NCI-H187 treated with DMSO at 0.1 percent for 48 hours (cell line): ENCODE measurements at places on chromosomes 7 and 10.

- DNase-seq = no peak
Observed at GRCh38 chr7:143882020-143882603, 19.9 kb downstream of the TCAF1 start.

GRCh38 chr10:3671386-3671955, 113.5 kb downstream of the KLF6 start:
- DNase-seq = no peak

DNA sequence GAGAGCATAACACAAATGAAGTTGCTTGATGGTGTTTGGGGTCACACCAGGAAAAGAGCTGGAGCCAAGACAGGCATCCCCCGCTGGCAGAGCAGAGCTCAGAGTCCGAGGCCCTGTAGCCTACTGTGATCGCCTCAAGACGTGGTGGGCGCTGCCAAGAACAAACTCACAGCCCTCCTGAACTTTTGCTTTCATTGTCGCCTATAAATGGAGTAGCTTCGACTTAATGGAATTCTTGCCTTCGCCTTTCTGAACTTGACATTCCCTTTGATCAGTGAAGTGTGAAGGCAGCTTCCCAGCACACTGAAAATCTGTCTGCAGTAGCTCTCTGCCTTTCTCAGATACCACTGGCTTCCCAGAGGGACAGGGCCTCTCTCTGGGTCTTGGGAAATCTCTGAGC, 21.3 kb downstream of the CPXM2 start:
- DNase-seq = no peak

GRCh38 chr10:110357252-110357780, 52.6 kb upstream of the SMNDC1 start:
- DNase-seq = no peak

- no peak for DNase-seq
Observed at GRCh38 chr7:99955247-99955646, 20.6 kb downstream of the AZGP1 start.

DNA sequence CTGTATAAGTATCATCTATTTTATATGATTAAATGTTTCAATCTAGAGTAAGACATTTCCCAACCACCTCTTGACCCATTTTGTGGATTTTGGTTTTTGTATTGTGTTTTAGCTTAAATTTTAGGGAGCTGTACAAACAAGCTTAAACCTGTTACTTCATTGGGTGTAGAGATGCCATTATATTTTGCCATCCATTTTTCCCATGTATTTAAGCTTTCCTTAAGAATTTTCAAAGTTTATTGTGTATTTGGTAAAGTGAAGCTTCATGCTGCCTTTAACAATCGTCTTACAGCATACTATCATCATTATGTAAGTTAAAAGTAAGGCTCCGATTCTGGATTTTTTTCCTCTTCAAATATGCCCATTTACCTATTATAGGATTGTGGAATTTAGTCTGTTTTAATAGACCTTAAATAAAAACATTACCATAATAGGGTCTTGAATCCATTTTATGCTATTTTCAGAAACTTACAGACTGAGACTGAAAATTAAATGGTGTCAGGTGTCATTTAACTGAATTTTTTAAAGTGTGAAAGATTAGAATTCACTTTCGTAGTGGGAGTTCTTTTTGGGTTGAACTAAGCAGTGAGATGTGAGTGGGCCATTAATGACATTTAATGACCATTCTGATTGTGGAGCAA, 2.2 kb downstream of the KMT2E start:
- DNase-seq = no peak

- no peak for DNase-seq
Observed at GRCh38 chr7:96526496-96526895, 183.2 kb downstream of the SEM1 start.
